Activated CD4-positive, alpha-beta T cell treated with anti-CD3 and anti-CD28 coated beads, Interleukin-2, amount 50 U/mL, for 24 hours (primary cell): ENCODE measurements at places on chromosomes 3 and 15.

- no peak for DNase-seq
Measured at GRCh38 chr3:150237490-150237889, 170.6 kb upstream of the TSC22D2 start.

- DNase-seq: no peak
Measured at GRCh38 chr15:98874773-98875172, 132.8 kb downstream of the PGPEP1L start.

- DNase-seq: no peak
Measured at GRCh38 chr15:62142736-62143135, 22.3 kb downstream of the C2CD4B start.

DNA sequence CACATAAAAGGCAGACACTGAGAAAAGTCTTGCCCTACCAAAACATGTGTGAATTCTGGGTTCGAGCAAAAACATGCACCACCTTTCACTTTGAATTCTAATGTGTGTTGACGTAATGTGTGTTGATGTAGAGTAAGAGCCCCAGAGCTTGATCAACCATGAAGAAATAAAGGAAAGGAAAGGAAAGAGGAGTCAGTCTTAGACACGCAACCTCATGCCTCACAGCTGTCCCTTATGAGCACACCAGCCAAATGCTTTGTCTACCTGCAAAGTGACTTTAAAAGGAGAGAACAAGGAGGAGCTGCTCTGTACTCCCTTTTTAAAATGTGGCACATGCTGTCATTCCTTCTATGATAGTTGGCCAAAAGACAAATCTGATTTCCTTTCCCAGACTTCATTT is 80.8 kb downstream of the RFTN1 start:
- no peak for DNase-seq
